B cell (primary cell): ENCODE measurements at places on chromosomes 5 and 9. TPM values are rescaled to one million over a fixed set of nuclear protein-coding genes. Genes with fewer than 3 reads are reported as not detected.

GRCh38 chr5:73183000-73183399 lies 10.0 kb downstream of the TMEM174 start:
- no peak for DNase-seq
- H3K27me3 ChIP-seq, result peaks cover 6% of the 10 kb centered on the region
- no peak overlapping the region for H3K4me3 ChIP-seq
- H3K27ac ChIP-seq, result no peak overlapping the region
- H3K4me1 ChIP-seq, result no peaks in the 10 kb centered on the region

DNA sequence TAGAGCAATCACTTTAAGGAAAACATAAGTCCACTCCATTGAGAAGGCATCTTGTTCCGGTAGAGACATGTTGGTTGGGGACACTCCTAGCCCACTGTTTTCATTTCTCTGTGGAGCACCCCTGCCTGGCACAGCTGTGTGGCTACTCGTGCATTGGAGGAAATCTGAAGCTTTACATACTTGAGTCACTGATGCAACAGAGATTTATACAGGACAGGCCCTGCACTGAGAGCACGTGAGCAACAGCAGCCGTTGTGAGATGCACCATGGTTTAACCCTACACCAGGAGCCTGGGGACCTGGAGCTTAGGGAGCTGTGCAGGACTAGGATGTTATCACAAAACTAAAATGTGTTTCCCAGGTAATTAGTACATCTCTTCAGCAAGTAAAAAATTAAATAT lies 230.7 kb upstream of the IRX1 start:
- no peaks in the 10 kb centered on the region for H3K4me1 ChIP-seq
- no peaks in the 10 kb centered on the region for H3K27me3 ChIP-seq
- no peaks in the 10 kb centered on the region for H3K36me3 ChIP-seq
- no peak for DNase-seq
- no peak overlapping the region for H3K4me3 ChIP-seq
- no peak overlapping the region for H3K27ac ChIP-seq

GRCh38 chr9:109360771-109361170 lies 39.9 kb upstream of the EPB41L4B start:
- H3K27me3 ChIP-seq, result no peaks in the 10 kb centered on the region
- no peak overlapping the region for H3K27ac ChIP-seq
- H3K4me1 ChIP-seq, result no peaks in the 10 kb centered on the region
- H3K36me3 ChIP-seq, result no peaks in the 10 kb centered on the region
- DNase-seq, result no peak

DNA sequence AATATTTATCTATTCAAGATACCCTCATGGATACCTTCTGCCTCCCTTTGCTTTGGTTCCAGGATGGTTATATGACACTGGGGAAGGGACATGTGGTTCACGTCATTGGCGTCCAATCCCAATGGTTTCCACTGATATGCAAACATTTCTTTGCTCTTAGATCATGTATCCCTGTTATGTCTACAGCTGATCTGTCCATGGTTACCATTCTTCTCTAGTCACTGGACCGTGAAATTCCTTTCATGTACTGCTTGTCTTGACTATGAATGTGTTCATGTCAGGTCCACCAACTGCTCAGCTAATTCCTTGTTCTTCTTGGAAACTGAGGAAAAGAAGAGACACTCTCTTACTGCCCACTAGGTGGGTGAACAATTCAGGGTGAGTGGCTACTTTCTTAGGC lies 391.1 kb upstream of the ZNF608 start:
- no peak overlapping the region for H3K27ac ChIP-seq
- H3K27me3 ChIP-seq, result no peaks in the 10 kb centered on the region
- no peaks in the 10 kb centered on the region for H3K36me3 ChIP-seq

- no peaks in the 10 kb centered on the region for H3K27me3 ChIP-seq
- H3K4me3 ChIP-seq, result no peak overlapping the region
- no peak for DNase-seq
Measured at GRCh38 chr5:60084226-60084625, 190.7 kb upstream of the PDE4D start.

DNA sequence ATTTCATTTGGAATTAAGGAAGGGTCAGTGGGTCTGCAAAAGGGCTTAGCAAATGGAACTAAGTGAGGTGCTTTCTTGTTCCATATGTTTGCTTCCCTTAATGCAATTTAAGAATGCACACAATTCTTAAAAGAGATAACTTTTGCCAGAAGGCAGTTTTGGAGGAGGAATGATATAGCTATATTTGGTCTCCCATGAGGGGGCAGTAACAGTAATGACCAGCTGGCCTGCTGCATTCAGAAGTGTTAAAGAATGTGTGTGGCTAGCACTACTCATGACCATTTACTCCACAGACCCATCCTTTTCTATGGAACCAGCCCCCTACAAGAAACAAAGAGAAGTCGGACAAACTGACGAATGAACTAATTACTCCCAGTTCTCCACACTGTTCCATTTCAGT lies 638.9 kb downstream of the RAB3C start:
- no peaks in the 10 kb centered on the region for H3K36me3 ChIP-seq
- DNase-seq, result no peak
- H3K4me3 ChIP-seq, result no peak overlapping the region
- H3K27ac ChIP-seq, result no peak overlapping the region

GRCh38 chr9:93288891-93289883 lies 105.2 kb downstream of the WNK2 start:
- DNase-seq, result no peak
- no peaks in the 10 kb centered on the region for H3K36me3 ChIP-seq
- no peak overlapping the region for H3K27ac ChIP-seq
- H3K4me3 ChIP-seq, result no peak overlapping the region

- peaks cover 2% of the 10 kb centered on the region for H3K36me3 ChIP-seq
- no peaks in the 10 kb centered on the region for H3K27me3 ChIP-seq
- no peaks in the 10 kb centered on the region for H3K4me1 ChIP-seq
Measured at GRCh38 chr5:37619353-37619752, 220.5 kb downstream of the GDNF start.

Gene ZFP37
- total RNA-seq, result 3.6 and 4.0 TPM in 2 replicates

Gene SCAI
- total RNA-seq, result 19.8 and 21.4 TPM in 2 replicates

Gene CFAP90
- total RNA-seq, result not detected in 2 replicates
